Osteocyte (in vitro differentiated cells): ENCODE measurements at places on chromosomes 16 and 17. TPM values are rescaled to one million over a fixed set of nuclear protein-coding genes. Genes with fewer than 3 reads are reported as not detected.

Gene ADAP2
- 0.31 and 0.62 TPM in 2 replicates for total RNA-seq

Gene TM4SF5
- total RNA-seq, result not detected in 2 replicates

Gene LAT
- 9.2 and 12.0 TPM in 2 replicates for total RNA-seq

Gene CCL5
- total RNA-seq, result not detected in 2 replicates

Gene ERI2
- total RNA-seq, result 16.6 and 18.3 TPM in 2 replicates

Gene C1QBP
- 83.8 and 86.3 TPM in 2 replicates for total RNA-seq

Gene BCAR1
- 126 and 138 TPM in 2 replicates for total RNA-seq

Gene KRT37
- not detected in 2 replicates for total RNA-seq

Gene NXN
- 123 and 131 TPM in 2 replicates for total RNA-seq

Gene LGALS9
- 3.1 and 4.5 TPM in 2 replicates for total RNA-seq

Gene ATP2C2
- total RNA-seq, result not detected in 2 replicates

Gene ZNF423
- 25.1 and 26.5 TPM in 2 replicates for total RNA-seq

Gene PDILT
- not detected in 2 replicates for total RNA-seq

Gene SPAG5
- total RNA-seq, result 15.2 and 15.6 TPM in 2 replicates

Gene HAS3
- 0.89 and 1.6 TPM in 2 replicates for total RNA-seq

Gene CBLN1
- total RNA-seq, result not detected in 2 replicates

Gene KRTAP2-3
- not detected in 2 replicates for total RNA-seq

Gene TERB1
- total RNA-seq, result 0.18 and 0.43 TPM in 2 replicates

Gene EPOP
- total RNA-seq, result 1.0 TPM in 2 replicates

Gene SMIM22
- not detected in 2 replicates for total RNA-seq

Gene CA4
- total RNA-seq, result not detected in 2 replicates

Gene PSKH1
- total RNA-seq, result 43.9 and 45.5 TPM in 2 replicates

Gene CDK5R1
- 1.4 and 1.8 TPM in 2 replicates for total RNA-seq

Gene CD79B
- total RNA-seq, result not detected in 2 replicates

Gene FBXW10
- not detected in 2 replicates for total RNA-seq

Gene DOK4
- 22.5 and 24.4 TPM in 2 replicates for total RNA-seq

Gene NLRP1
- 27.1 and 27.6 TPM in 2 replicates for total RNA-seq

Gene MT4
- not detected in 2 replicates for total RNA-seq

Gene ARHGAP23
- 165 and 177 TPM in 2 replicates for total RNA-seq

Gene ZG16
- total RNA-seq, result not detected in 2 replicates

Gene KRTAP1-4
- not detected in 2 replicates for total RNA-seq

Gene RAMP2
- total RNA-seq, result 1.6 and 2.4 TPM in 2 replicates

Gene CCDC154
- 1.0 and 2.5 TPM in 2 replicates for total RNA-seq

Gene SPNS1
- total RNA-seq, result 89.5 and 96.6 TPM in 2 replicates
